Foreskin fibroblast (primary cell): ENCODE measurements at places on chromosomes 3 and 15.

GRCh38 chr15:55613727-55614126, 25.6 kb upstream of the PYGO1 start:
- peak; percentile 12 for DNase-seq

DNA sequence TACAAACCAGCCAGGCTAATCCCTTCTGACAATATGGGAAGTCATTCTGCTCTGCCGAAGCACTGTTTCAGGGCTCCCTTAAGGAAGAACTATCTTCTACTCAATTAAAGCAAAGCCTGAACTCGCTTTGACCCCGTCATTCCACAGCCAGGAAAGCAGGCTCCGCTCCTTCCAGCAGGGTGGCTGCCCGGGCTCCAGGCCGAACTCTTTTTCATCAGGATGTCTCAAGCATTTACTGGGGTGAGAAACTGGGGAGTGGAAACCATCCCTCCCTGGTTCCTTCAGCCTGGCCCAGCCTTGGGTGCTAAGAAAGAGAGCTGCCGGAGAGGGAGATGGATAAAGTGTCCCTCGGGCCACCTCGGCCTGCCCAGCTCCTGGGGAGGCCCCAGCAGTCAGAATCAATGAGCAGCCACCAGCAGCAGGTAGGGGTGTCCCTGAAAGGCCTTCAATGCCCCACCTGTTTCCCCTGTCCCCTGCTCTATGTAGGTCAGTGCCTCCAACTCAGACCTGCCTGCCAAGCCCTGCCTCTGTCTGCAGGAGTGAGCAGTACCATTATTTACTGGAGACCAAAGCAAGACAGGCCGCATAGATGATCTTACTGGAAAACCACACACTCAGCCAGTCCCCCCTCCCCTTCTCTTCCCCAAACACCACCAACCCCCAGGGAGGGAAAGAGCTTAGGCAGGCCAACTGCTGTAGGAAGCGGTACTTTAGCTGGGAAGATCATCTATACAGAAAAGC, 225.6 kb upstream of the TLE3 start:
- peak; percentile 50 for DNase-seq

- DNase-seq = no peak
Measured at GRCh38 chr3:160444411-160444810, 5.2 kb downstream of the TRIM59 start.

GRCh38 chr3:5296362-5296761, 108.9 kb downstream of the EDEM1 start:
- DNase-seq = no peak

GRCh38 chr15:98955961-98956723, 51.5 kb downstream of the PGPEP1L start:
- no peak for DNase-seq

DNA sequence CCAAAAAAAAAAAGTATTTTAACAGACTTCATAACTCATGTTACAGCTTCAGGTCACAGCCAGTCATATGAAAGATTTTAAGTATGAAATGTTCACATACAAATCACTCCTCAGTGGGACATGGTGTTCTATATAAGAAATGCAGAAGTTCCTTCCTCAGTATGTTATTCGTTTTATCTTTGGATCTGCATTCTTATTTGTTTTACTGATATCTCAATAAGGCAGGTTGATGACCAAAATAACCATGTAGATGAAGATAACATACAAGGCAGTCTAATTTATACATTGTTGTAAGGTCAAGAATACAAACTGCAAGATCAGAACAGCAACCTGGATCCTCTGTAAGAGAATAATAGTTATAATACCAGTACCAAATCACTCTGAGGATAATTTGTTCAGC, 75.6 kb downstream of the CHAC1 start:
- DNase-seq = no peak
